ENCODE measurements at places on chromosomes 1 and 21.
A peak's percentile ranks its signal among the peaks of the same experiment; 100 is the strongest.

DNA sequence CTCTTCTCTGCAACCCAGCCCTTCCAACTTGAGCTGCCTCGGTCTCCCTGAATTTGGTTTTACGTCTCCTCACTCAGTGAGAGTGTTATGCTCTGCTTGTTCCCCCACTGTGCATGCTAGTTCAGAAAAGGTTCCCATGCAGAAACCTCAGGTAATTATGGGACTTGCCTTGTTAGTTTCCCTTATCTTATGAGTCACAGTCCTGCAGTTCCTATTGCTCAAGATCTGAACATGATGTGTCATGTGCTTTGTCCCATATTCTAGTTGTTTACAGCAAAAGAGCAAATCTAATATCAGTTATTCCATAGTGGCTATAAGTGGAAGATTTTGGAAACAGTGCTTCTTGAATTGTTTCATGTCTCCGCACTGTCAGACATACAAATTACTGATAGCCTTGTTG, 74.4 kb downstream of the DUSP10 start:
- no peaks in the 10 kb centered on the region for H3K4me1 ChIP-seq
- no peak overlapping the region for H3K27ac ChIP-seq
- H3K4me3 ChIP-seq: no peak overlapping the region
- no peak for DNase-seq
- H3K27me3 ChIP-seq: peaks cover 10% of the 10 kb centered on the region
- H3K36me3 ChIP-seq: no peaks in the 10 kb centered on the region

DNA sequence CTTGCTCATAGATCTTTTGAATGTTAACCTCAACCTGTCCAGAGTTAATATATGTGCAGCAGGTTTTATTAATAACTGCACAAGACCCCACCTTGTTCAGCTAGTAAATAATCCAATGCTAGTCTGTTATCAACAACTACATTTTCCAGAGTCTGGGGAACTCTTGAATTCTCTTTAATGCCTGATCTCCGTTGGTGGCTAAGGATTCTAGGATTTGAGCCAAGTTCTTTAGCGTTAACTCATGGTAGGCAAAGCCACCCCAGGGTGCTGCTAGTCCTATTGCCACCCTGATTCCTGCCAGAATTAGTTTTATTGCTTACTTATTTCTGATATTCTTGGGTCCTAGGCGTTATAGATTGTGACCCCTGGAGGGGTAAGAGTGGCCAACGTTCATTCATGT, 12.8 kb downstream of the BACE2 start:
- H3K27ac ChIP-seq: no peak overlapping the region
- H3K4me3 ChIP-seq: no peak overlapping the region
- no peaks in the 10 kb centered on the region for H3K27me3 ChIP-seq
- no peak for DNase-seq

DNA sequence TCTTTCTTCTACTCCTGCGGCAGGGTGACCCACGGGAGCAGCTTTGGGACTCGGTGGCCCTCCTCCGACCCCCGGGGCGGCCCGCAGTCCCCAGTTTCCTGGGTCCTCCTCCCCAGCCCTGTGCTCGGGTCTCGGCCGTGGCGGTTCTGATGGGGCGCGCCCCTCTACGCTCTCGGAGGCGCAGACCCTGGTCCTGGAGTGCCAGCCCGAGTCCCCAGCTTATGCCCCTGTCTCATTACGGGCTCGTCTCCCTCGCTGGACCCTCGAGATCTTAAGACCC, 430 bp downstream of the BTG2 start:
- H3K4me3 ChIP-seq: peak overlapping the region; percentile 94
- peaks cover 62% of the 10 kb centered on the region for H3K4me1 ChIP-seq
- no peaks in the 10 kb centered on the region for H3K27me3 ChIP-seq
- DNase-seq: no peak

DNA sequence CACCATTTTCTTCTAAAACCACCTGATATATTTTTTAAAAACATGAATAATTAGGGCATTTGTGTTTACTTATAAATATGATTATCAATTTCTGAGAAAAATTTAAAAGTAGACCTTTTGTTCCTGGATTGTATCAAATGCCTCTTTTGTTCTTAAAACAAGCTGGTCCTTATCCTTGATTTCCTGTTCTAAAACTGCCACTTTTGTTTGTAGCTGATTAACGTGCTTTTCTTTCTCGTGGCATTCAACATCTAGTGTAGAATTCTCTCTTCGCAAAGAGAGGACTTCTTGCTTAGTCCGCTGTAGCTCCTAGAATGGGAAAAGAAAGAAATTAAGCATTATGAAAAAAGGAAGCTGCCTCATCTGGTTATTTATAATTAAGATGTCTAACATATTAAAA, 25.0 kb downstream of the SASS6 start:
- no peaks in the 10 kb centered on the region for H3K27me3 ChIP-seq
- H3K36me3 ChIP-seq: peaks cover 35% of the 10 kb centered on the region
- no peak for DNase-seq
- H3K4me3 ChIP-seq: no peak overlapping the region
- H3K27ac ChIP-seq: no peak overlapping the region

DNA sequence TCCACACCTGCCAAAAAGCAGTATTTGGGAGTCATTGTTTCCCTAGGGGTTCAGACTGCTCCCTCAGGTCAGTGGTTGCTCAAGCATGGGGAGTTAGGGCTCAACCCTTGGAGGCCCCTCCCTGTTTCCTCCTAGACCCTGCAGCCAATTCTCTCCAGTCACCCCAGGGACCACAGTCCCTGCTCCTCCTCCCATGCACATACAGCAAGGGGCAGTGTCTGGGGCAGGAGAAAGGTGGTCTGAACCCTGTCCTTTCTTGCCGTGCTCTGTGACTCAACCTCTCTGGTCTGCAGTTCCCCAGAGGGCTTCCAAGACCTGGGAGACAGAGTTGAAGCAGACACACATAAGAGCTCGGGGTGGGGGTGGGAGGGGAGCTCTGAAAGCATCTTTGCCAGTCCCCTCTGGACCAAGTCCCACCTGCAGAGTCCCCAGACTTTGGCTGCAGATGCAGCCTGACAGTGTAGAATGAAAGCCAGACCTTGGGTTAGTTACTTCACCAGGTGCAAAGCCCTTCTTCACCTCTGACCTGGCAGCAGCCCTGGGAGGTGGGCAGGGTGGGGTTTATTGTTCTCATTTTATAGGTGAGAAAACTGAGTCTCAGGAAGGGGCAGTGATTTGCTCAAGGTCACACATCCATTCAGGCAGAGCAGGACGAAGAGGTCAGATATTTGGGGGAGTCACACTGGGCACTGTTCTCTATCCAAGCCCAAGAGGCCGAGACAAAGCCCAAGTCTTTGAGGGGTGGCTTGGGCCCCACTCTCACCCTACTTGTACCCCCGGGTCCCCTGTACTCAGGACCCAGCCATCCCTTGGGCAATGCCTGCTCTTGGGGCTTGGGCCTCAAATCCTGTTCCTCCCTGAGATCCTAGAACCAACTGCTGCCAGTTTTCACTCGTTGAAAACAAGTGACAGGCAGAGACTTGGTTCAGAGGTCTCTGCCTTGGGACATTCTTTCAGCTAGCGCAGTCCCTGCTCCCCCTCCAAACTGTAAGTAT, 748 bp downstream of the PDZK1IP1 start:
- no peaks in the 10 kb centered on the region for H3K27me3 ChIP-seq
- H3K27ac ChIP-seq: peak overlapping the region; percentile 36

- peak overlapping the region; percentile 27 for H3K27ac ChIP-seq
- peaks cover 14% of the 10 kb centered on the region for H3K4me1 ChIP-seq
- H3K4me3 ChIP-seq: peak overlapping the region; percentile 60
- peaks cover 53% of the 10 kb centered on the region for H3K27me3 ChIP-seq
- DNase-seq: peak; percentile 14
- H3K36me3 ChIP-seq: no peaks in the 10 kb centered on the region
These were observed 787 bp downstream of the PTGFR start for GRCh38 chr1:78491451-78492071.

- H3K36me3 ChIP-seq: peaks cover 3% of the 10 kb centered on the region
- H3K27me3 ChIP-seq: no peaks in the 10 kb centered on the region
- no peak overlapping the region for H3K4me3 ChIP-seq
- no peak for DNase-seq
- no peaks in the 10 kb centered on the region for H3K4me1 ChIP-seq
These were observed 94.2 kb downstream of the KCNN3 start for GRCh38 chr1:154775621-154776605.

DNA sequence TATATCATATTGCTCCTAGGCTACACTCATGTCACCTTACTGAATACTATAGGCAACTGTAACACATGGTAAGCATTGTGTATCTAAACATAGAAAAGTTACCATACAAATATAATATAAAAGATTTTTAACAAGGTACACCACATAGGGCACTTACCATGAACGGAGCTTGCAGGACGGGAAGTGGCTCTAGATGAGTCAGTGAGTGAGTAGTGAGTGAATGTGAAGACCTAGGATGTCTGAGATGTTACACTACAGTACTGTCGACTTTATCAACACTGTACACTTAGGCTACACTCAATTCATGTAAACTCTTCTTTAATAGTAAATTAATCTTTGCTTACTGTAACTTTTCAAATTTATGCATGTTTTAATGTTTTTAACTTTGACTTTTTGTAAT, 81.0 kb upstream of the PLD5 start:
- H3K4me3 ChIP-seq: no peak overlapping the region
- no peak for DNase-seq
- no peak overlapping the region for H3K27ac ChIP-seq
- no peaks in the 10 kb centered on the region for H3K4me1 ChIP-seq
- H3K27me3 ChIP-seq: no peaks in the 10 kb centered on the region

GRCh38 chr1:218658269-218658668, 313.1 kb downstream of the TGFB2 start:
- no peaks in the 10 kb centered on the region for H3K27me3 ChIP-seq
- H3K4me3 ChIP-seq: no peak overlapping the region
- H3K27ac ChIP-seq: no peak overlapping the region
- H3K36me3 ChIP-seq: no peaks in the 10 kb centered on the region
- DNase-seq: no peak

GRCh38 chr1:35650416-35650815, 9.1 kb upstream of the PSMB2 start:
- DNase-seq: no peak
- H3K27me3 ChIP-seq: peaks cover 5% of the 10 kb centered on the region
- H3K4me3 ChIP-seq: no peak overlapping the region

DNA sequence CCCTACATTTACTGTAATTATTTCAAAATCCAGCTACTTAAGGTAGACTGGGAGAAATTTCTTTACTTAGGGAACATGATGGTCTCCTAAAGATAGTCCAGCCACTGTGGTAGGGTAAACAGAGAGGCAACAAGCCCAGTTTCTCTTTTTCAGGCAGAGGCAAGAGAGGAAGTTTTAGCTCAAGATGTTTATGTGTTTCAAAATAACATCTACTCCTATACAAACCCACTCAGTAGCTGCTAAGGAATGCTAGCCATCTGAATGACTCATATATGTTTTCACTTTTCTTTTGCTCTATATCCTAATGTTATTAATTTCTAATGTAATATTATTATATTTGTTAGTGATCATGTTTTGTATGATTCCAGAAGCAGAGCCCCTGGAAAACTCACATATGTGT, 856.6 kb downstream of the PLA2G4A start:
- no peak overlapping the region for H3K4me3 ChIP-seq
- H3K4me1 ChIP-seq: no peaks in the 10 kb centered on the region
- H3K27ac ChIP-seq: no peak overlapping the region

DNA sequence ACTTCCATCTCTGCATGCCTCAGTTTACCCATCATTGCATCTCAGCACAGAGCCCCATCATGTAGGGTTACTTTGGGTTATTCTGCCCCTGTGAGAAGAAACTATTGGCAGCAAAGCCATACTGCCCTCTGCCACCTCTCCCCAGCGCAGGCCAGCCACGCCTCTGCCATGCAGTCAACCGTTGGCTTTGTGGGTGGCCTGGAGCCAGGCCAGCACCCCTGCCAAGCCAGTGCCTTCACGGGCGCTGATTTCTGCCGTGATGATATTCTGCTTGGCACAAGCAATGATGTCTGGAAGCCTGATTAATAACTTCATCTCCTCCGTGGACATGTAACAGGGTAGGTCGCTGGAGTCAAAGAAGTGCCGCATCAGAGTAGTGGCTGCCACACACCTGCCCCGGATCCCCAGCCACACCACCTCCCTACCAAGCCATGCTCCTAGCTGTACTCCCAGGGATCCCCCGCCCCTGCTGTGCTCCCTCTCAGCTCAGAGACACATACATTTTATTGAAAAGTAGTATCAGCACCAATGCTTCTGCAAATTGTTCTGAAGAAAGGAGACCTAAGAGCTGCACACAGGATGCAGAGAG, 15.0 kb upstream of the CEP85 start:
- H3K27ac ChIP-seq: no peak overlapping the region
- no peak overlapping the region for H3K4me3 ChIP-seq
- no peaks in the 10 kb centered on the region for H3K27me3 ChIP-seq
- H3K36me3 ChIP-seq: no peaks in the 10 kb centered on the region
- H3K4me1 ChIP-seq: no peaks in the 10 kb centered on the region

DNA sequence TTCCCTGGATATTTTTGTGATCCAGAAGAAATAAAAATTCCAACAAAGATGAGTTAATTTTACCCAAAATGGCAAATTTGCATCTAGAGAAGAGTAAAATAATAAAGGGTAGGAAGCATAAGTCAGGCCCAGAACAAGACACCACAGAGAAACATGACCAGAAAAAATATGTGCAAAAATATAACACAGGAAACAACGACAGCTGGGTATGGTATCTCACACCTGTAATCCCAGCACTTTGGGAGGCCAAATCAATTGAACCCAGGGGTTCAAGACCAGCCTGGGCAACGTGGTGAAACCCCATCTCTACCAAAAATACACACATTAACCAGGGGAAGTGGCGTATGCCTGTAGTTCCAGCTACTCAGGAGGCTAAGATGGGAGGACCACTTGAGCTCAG, 39.7 kb upstream of the SDC3 start:
- no peaks in the 10 kb centered on the region for H3K4me1 ChIP-seq
- DNase-seq: no peak
- H3K36me3 ChIP-seq: peaks cover 81% of the 10 kb centered on the region
- H3K27ac ChIP-seq: no peak overlapping the region
- no peaks in the 10 kb centered on the region for H3K27me3 ChIP-seq

GRCh38 chr1:9150582-9151327, 21.9 kb upstream of the GPR157 start:
- no peaks in the 10 kb centered on the region for H3K27me3 ChIP-seq
- H3K4me1 ChIP-seq: peaks cover 40% of the 10 kb centered on the region
- peak overlapping the region; percentile 24 for H3K4me3 ChIP-seq
- H3K36me3 ChIP-seq: no peaks in the 10 kb centered on the region
- peak; percentile 61 for DNase-seq
